Glutamatergic neuron (in vitro differentiated cells): ENCODE measurements at places on chromosomes 1 and 21.

DNA sequence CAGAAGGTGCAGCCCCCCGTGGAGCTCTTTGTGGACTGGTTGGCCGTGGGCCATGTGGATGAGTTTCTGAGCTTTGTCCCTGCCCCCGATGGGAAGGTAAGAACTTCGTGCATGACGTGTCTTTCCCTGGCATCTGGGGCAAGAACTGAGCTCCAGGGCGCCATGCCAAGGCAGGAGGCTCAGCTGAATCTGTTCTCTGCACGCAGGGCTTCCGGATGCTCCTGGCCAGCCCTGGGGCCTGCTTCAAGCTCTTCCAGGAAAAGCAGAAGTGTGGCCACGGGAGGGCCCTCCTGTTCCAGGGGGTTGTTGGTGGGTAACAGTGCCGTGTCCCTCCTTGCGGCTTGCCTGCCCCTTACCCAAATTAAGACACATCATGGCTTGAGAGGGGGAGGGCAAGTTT is 27.7 kb downstream of the PADI3 start:
- no peak for DNase-seq

DNA sequence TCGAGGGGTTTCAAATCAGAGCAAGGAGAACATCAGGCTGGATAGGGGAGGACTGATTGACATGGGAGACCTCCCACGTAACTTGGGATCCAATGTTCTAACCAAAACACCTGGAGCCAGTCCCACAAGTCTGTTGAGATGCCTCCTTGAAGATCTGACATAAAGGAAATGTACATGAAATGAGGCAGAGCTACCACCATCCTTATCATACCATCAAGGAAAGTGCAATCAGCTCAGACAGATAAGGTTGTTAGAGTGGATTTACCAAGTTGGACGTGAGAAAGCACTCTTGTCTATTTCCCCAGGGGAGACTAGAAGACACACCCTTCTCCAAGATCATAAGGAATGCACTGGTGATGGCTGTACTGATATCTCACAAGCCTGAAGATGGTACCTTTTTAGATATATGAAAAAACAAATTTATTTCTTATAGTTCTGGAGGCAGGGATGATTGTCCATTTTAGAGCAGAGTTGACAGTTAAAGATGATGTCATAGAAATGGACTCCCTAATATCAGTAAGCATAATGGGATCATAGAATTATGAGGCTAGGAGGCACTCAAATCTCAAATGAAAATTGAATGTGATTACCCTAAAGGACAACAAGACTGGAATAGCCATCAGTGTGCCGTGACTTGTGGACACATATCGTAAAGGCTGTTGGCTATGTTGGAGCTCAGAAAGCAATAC is 129.1 kb upstream of the RAB4A start:
- no peak for DNase-seq

GRCh38 chr1:8011923-8012858 is 13.9 kb downstream of the ERRFI1 start:
- no peak for DNase-seq

- DNase-seq = no peak
Measured at GRCh38 chr21:46518983-46519583, 60.4 kb downstream of the DIP2A start.

DNA sequence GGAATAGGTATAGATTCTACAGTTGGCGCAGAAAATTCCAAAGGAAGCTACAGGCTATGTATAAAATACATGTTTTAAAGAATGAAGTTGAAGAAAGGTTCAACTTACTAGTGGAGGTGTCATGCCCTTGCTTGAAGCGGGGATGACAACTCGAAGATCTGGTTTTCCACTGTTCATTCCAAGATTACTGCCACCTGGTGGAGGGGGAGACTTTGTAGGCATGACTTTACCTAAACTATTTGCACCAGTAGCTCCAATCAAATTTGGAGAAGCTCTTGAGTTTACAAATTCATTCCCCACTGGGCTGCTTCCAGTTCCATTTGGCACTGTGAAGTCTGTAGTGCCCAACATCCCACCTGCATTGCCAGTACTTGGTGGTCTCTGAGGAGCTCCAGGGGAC is 81.7 kb downstream of the AXDND1 start:
- no peak for DNase-seq

DNA sequence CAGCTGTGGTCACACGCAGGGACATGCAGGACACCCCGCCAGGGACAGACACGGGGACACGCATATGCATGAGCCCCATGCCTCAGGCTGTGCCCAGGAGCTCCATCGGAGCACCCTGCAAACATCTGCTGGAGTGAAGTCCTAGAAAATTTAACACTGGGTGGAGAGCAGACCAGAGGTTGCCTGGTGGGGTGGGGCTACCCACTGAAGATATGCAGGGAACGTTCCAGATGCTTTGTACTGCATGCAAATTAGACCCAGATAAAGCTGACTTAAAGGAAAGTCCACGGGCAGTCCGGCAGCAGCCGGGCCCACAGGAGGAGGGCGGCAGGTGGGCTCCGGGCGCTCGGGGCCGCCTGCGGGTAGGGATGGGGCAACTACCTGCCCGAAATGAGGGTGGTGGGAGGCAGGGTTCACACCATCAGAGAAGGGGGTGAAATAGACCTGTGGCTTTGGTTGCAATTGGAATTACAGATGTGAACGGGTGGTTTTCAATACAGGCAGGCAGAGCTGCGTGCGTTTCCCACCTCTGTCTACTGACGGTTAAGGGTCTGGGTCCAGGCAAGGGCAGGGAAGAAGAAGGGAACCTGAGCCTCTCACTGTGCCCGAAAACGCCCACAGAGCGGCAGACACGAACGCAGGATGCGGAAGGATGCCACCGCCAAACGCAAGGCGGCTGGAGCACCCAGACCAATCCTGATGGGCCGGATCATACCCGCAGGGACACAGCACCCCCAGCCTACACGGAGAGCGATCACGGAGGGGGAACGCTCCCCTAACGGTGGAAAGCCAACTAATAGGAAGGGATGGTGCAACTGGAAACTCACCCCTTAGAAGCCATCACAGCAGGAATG is 21.0 kb downstream of the CFAP74 start:
- DNase-seq = no peak

- no peak for DNase-seq
Measured at GRCh38 chr1:243719476-243719875, 130.6 kb downstream of the AKT3 start.

DNA sequence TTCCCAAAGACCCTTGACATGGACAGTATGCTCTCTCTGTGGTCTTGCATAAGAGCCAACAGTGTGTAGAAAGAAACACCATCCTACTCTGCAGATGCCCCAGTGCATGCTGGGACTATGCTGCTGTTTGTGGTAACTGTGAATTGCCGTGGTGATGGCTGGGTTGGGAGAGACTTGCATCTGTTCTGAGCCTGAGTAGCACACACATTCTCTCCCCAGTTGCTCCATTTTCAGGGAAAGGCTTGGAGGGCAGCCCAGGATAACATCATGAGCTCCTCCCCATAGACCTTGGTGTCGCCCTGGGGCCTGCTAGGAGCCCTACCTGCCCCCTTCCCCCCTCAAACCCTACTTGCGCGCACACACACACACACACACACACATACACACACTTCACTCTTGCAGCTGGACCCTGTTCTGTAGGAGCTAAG is 120.9 kb upstream of the IPO9 start:
- DNase-seq = no peak

DNA sequence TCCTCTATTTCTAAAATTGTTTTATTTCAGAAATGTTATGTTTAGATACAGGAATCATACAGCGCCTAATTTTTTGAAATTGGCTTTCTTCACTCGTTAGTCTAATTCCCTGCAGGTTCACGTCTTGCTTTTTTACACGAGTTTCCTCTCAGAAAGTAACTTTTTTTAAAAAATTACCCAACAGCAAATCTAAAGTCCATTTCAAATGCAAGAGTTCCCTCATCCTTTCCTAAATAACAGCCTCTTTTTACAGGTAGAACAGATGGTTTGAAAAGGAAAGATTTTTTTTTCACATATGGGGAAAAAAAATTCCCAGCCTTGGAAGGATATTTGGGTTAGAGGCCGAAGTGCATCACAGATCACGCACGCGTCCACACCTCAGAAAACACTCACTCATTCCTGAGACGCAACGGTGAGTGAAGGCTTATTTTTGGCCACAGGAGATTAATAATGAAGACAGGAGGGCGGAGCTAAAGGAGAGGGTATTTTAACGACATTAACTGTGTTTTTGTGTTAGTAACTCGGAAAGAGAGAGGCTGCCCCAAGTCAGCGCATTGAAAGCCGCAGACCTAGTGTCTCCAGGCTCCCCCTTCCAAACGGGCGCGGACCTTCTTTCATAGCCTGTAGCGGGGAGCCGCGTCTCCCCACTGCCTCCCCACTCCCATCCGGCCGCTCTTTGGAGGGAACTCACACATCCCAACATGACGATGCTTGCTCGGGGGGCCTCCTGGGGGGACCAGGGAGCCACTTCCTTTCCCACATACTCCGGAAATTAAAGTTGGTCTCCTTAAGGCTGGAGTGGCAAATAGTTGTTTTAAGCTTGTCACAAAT is 969 bp upstream of the RIPK4 start:
- DNase-seq = no peak

- no peak for DNase-seq
Measured at GRCh38 chr1:246113555-246114095, 393.5 kb downstream of the SMYD3 start.

DNA sequence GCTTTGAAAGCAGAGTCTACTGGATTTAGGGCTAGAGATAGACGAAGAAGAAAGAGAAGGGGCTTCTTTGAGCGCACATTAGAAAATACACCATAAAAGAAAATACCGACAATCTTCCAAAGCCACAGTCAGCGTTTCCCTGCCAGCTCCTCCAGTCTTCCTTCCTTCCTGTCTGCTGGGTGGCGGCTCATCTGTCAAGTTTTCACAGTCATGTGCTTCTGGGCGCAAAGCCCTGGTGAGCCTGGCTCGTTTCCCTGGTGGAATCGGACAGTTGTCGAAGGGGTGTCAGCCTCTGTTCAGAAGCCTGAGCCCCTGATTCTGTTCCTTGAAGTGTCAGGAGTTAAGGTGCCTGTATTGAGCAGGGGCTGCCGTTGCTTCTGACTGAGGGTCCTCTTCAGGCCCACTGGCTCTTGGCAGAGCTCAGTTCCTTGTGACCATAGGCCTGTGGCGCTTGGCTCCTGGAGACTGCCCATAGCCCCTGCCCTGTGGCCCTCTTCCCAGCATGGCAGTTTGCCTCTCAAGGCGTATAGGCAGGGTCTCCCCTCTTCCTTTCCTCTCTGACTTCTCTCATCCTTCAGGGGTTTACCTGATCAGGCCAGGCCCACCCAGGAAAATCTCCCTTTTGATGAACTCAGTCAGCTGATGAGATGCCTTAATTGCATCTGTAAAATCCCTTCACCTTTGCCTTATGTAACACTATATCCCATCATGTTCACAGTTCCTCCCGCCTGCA is 58.6 kb downstream of the ADARB1 start:
- DNase-seq = no peak
